Jurkat, Clone E6-1 (cell line): ENCODE measurements at places on chromosomes 11 and 22.

GRCh38 chr11:32916361-32916760, 23.8 kb downstream of the QSER1 start:
- DNase-seq, result no peak

DNA sequence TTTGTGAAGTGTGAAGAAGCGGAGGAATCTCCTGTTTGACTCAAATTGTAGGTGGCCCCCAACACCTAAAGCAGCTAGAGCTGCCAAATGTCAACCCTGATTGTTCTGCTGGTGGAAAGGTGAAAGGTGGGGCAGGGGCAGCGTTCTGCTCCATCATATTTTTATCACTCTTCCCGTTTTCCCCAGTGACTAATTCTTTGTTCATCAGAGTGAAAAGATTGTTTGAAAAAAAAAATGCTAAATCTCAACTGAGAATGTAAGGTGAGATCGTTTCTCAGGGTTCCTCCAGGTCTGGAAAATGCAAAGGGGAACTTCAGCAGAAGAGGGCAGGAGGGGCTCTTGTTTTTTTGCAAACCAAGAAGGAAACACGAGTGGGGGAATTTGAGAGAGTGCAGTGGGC, 137.7 kb downstream of the MN1 start:
- no peak for DNase-seq

DNA sequence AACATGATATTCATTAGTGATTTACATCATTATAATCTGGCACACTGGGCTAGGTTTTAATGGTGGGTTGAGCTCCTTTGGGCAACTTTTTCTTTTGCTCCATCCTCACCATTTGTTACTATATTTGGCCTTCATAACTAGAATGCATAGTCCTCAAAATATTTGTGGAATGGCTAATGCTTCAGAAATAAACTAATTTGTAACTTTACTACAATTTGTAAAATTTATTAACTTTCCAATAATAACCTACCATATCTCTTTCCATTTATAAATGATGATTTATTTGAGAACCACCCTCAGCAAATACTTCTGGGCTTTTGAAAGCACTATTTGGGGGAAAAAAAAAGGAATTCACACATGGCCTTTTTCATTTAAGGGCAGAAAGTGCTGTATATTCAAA, 79.7 kb downstream of the LARGE2 start:
- no peak for DNase-seq

- DNase-seq, result no peak
These were observed 166.2 kb downstream of the OPCML start for GRCh38 chr11:133366147-133366546.

DNA sequence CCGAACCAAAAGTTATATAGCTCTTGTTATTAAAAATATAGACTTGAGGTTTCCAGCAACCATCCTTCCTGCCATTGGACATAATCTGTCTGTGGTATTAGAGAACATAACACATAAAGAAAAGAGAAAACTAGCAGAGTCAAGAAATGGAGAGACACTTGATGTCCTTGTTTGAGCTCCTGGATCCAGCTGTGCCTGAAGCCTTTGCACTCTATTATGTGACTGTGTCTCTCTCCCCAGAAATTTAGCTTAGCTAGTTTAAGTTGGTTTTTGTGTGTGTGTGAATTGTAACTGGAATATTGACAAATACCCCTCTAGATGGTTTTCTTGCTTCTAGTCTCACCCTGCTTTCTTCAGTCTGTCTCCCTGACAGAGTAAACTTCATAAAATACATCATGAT, 61.6 kb downstream of the SC5D start:
- no peak for DNase-seq

GRCh38 chr22:43088984-43089717, at the start of gene TTLL1:
Gene TTLL1, minus strand, starts transcription at chr22:43089391. Its CDS starts 13,805 bp downstream, at chr22:43075586.
- peak; percentile 77 for DNase-seq

DNA sequence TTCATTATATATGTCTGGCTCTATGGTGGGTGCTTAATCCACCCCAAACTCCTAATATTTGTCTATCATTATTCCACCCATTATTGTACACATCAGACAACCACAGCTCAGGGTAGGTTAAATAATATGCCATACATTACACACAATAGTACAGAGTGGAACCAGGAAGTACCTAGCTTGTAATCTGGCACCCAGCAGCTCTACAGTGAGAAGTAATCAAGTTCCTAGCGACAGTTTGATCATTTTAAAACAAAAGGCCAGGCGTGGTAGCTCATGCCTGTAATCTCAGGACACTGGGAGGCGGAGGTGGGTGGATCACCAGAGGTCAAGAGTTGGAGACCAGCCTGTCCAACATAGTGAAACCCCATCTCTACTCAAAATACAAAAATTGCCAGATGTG, 141.0 kb downstream of the LARGE1 start:
- DNase-seq, result no peak

- no peak for DNase-seq
These were observed 24.4 kb downstream of the SYNGR1 start for GRCh38 chr22:39374191-39374590.

- no peak for DNase-seq
These were observed 12.3 kb upstream of the TXN2 start for GRCh38 chr22:36493690-36494110.

DNA sequence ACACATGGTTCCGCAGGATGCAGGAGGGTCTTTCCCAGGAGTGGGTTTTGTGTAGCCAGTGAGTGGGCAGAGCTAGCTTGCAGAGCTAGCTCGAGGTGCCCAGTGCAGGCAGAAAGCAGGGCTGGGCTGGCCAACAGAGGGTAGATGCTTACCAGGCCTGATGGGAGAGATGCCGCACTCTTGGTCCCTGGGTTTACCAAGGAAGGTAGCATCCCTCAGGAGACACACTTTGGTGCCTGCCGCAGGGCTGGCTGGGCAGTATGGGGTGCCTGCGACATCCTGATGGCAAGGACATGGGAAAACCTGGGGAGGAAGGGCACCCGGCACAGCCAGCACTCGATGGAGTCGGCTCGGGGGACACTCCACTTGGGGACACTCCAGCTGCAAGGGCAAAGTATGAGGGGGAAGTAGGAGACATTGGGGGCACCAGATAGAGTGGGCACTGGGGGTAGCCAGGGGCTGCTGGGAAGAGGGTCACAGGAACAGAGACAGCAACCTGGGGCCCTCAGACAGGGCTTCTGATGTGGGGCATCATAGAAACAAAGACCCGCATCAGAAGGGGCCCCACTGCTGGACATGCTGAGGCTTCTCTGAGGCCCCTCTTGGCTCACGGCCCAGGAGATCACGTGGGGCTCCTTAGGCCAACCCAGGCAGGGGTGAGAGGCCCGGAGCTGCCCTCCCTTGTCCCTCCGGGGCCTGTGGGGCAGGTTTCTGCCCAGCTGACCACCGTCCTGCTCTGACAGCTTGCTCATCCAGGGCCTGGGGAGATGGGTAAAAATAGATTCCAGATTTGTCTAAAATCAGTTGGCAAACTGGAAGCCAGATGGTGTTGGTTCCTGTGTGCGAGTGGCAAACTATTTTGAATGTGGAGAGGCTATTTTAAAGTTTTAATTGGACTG, 89.8 kb downstream of the MORC2 start:
- DNase-seq, result no peak

DNA sequence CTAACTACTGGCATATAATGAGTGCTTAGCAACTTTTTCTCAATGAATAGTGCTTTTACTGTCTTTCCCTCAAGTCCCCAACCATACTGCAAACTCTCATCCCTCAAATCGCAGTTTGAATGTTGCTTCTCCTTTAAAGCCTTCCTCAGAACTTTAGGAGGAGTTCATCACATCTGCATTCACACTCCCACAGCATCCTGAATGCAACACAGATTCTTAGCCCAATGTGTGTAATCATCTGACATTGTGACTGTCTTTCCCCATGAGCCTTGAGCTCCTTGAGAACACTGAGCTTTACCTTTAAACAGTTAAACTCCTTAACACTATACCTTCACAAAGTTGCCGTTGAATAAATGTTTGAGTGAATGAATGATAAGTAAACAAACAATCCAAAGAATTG, 81.7 kb upstream of the FAM181B start:
- DNase-seq, result no peak

DNA sequence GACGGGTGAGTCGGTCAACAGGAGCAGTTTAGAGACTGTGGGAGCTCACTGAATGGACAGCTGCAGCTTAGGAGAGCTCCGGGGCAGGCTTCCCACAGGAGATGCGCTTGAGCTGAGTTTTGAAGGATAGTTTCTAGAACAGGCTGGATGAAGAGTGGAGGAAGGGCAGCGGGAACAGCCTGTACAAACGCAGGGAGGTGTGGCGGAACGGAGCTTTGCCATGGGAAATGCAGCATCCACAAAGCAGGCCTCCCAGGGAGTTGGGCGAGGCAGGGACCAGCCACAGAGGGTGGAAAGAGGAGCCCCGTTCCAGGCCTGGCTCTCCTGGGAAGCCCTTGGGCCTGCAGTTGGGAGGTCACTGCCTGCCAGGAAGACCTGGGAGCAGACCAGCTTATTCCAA, 26.8 kb upstream of the TEF start:
- DNase-seq, result no peak

DNA sequence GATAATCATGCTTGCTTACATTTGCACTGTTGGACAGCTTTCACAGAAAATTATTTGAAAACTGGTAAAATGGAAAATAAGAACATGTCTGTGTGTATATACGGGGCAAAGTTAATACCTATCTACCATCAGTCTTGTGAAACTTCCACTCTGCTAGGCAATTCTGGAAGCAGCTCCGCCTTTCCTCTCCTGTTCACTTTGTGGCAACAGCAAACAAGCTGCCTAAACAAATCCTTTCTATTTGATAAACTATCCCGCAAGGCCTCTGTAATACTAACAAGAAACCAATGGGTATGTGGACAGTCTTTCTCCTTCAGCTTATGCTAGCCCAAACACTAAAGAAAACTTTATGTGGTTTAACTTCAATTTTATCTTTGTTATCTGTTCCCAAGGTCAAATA, 39.2 kb upstream of the RAPSN start:
- no peak for DNase-seq
